ENCODE measurements at places on chromosomes 2 and 18. TPM values are rescaled to one million over a fixed set of nuclear protein-coding genes. Genes with fewer than 3 reads are reported as not detected.
A peak's percentile ranks its signal among the peaks of the same experiment; 100 is the strongest.

The IL36B gene
- total RNA-seq, result not detected

DNA sequence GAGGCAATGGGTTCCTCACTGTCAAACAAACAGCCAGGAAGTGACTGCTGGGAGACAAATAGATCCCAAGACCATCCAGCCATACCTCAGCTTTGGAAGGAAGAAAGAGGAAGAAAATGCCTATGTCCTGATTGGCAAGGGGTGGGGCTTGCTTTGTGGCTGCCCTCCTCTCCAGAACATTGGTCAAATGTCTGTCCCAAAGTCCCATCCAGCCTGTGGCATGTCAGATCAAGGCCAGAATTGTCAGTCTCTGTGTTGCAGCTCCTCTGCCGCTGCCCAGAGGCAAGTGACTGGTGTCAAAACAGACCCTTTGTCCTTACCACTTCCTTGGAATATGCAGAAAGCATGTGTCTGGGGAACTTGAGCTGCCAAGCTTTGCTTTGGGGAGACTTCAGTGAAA lies 63.0 kb upstream of the SMAD2 start:
- H3K27ac ChIP-seq, result no peak overlapping the region
- H3K36me3 ChIP-seq, result no peaks in the 10 kb centered on the region

The DTNA gene
- total RNA-seq, result 21.8 TPM

The CLEC4F gene
- 1.2 TPM for total RNA-seq

GRCh38 chr2:74392449-74392743 lies 12.3 kb upstream of the DCTN1 start:
- H3K4me3 ChIP-seq, result no peak overlapping the region
- no peak overlapping the region for H3K27ac ChIP-seq
- DNase-seq, result no peak
- H3K4me1 ChIP-seq, result peaks cover 22% of the 10 kb centered on the region
- H3K27me3 ChIP-seq, result no peaks in the 10 kb centered on the region
- H3K36me3 ChIP-seq, result no peaks in the 10 kb centered on the region

GRCh38 chr2:28030600-28030999 lies 140.1 kb downstream of the BABAM2 start:
- H3K27me3 ChIP-seq, result no peaks in the 10 kb centered on the region
- no peaks in the 10 kb centered on the region for H3K4me1 ChIP-seq
- H3K27ac ChIP-seq, result no peak overlapping the region
- H3K36me3 ChIP-seq, result peaks cover 6% of the 10 kb centered on the region
- DNase-seq, result no peak
- H3K4me3 ChIP-seq, result no peak overlapping the region

The STEAP3 gene
- total RNA-seq, result 14.1 TPM

The COLEC11 gene
- 1.5 TPM for total RNA-seq

The SOX11 gene
- 0.84 TPM for total RNA-seq

DNA sequence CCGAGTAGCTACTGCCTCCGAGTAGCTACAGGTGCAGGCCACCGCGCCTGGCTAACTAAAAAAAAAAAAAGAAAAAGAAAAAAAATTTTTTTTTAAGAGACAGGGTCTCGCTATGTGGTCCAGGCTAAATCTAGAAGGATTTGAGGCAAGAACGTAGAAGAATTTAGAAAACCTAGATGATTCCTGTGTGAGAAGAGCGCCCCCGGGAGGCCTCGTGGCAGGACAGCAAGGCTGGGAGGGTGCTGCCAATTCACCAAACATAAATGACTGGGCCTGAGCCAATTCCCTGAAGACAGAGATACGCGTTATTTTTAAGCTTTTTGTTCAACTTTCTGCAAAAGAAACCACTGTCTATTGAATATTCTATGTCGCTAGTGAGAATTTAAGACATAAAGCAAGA lies 90.1 kb upstream of the TGFA start:
- H3K27me3 ChIP-seq, result peaks cover 8% of the 10 kb centered on the region
- no peak overlapping the region for H3K27ac ChIP-seq
- no peaks in the 10 kb centered on the region for H3K4me1 ChIP-seq
- no peaks in the 10 kb centered on the region for H3K36me3 ChIP-seq

The NEMP2 gene
- 8.0 TPM for total RNA-seq

DNA sequence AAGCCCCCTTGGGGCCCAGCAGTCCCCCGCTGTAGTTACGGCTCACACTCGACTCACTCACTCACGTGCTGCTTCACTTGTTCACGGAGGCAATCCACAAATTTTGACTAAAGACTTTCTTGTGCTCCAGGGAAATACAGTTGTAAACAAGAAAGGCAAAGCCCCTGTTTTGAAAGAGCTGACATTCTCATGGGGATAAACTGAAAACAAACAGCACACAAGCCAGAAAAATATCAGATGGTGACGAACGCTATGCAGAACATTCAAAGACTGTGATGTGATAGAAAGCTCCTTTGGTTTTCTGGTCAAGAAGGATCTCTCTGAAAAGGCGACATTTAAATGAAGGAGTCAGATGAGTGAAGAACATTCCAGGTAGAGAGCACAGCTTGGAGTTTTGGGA lies 385.3 kb upstream of the SMIM21 start:
- no peaks in the 10 kb centered on the region for H3K36me3 ChIP-seq
- H3K4me3 ChIP-seq, result no peak overlapping the region
- H3K4me1 ChIP-seq, result no peaks in the 10 kb centered on the region
- no peak overlapping the region for H3K27ac ChIP-seq

- H3K4me3 ChIP-seq, result no peak overlapping the region
- no peaks in the 10 kb centered on the region for H3K36me3 ChIP-seq
- peaks cover 3% of the 10 kb centered on the region for H3K4me1 ChIP-seq
- DNase-seq, result no peak
- H3K27me3 ChIP-seq, result peaks cover 41% of the 10 kb centered on the region
Observed at GRCh38 chr18:37482433-37482832, 83.2 kb downstream of the CELF4 start.

GRCh38 chr2:688504-689076 lies 11.4 kb upstream of the TMEM18 start:
- DNase-seq, result no peak
- peaks cover 5% of the 10 kb centered on the region for H3K27me3 ChIP-seq
- no peak overlapping the region for H3K4me3 ChIP-seq

DNA sequence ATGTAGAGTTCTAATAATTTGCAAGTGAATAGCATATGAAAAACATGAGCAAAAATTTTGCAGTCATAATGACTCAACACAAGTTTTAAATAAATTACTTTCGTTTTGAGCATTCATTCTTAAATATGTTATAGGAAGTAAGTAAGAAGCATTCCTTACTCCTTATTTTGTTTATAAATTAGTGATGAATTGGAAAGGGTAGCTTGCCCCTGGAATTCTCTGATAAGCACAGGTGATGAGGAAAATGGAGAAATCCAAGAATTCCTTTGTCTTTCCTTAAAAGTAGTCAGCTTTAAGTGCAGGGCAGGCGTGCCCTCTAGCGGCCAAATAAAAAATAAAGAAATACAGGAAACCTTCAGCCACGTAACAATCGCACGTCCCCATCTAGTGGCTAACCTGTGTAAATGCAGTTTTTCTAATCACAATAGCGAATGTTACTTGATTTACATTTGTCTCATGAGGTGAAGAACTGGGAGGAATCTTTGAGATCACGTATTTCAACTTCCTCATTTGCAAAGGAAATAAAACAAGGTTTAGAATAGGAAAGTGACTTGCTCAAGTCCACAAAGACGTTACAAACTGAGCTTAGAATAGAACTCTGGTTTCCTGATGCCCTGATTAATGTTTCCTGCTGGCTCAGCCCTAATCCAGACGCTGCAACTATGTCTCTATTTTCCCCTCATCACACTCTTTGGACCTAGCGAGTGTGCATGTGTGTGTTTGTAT lies 47.2 kb upstream of the ZNG1B start:
- no peaks in the 10 kb centered on the region for H3K36me3 ChIP-seq
- DNase-seq, result no peak
- no peaks in the 10 kb centered on the region for H3K4me1 ChIP-seq

The RAB17 gene
- 50.9 TPM for total RNA-seq

DNA sequence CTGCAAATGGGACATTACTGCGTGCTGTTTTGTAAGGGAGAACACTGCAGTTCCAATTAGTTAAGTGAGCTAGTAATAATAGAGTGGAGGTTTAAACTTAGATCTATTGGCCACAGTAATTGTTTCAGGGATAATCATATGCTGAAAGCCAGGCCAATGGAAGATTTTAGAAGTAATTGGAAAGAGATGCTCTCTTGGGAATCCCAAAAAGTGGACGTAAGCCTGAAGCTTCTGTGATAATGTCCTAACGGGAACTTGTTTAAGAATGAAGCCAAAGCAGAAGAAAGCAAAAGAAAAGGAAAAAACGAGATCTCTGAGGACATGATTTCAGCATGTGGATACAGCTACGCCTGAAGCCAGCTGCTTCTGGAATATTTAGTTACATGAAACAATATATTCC lies 594.6 kb downstream of the SLC4A3 start:
- H3K27ac ChIP-seq, result no peak overlapping the region
- H3K4me1 ChIP-seq, result no peaks in the 10 kb centered on the region
- H3K4me3 ChIP-seq, result no peak overlapping the region
- no peak for DNase-seq
- H3K27me3 ChIP-seq, result no peaks in the 10 kb centered on the region
- no peaks in the 10 kb centered on the region for H3K36me3 ChIP-seq

DNA sequence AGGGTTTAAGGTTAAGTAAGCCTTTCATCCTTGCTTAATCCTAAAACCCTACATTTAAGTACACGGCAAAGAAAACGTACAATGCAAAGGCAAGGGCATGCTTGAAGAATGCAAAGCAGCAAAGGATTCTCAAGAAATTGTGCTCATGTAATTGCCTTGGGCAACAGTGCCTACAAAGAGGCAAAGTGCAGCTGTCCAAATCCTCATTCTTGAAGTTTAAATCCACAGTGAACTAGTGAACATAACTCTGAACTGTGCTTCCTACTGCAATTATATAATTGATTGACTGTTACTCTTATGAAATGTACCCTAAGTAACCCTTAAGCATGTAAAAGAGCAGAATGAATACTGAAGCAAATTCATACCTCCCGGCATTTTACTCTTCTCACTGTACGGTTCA lies 85.4 kb downstream of the MAP3K20 start:
- no peak overlapping the region for H3K27ac ChIP-seq
- H3K27me3 ChIP-seq, result no peaks in the 10 kb centered on the region
- no peak overlapping the region for H3K4me3 ChIP-seq

DNA sequence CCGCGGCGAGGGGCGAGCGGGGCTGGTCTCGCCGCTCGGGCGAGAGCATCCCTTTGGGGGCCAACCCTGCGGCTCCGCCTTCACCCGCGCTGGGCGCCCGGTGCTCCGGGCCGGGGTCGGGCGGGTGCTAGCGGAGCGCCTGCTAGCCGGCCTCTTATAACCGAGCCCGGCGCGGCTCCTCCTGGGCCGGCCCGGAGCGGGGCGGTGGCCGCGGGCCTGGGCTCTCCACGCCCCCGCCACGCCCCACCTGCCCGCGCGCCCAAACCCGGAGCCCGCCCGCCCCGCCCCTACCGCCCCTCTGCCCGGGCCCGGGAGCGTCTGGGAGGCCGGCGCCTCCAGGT lies at the start of gene FOXI3:
TSS of gene FOXI3 (minus strand) at position 129 of the 341 bp plus-strand sequence. CDS start 158 bp downstream, outside the sequence.
- no peaks in the 10 kb centered on the region for H3K36me3 ChIP-seq
- H3K27me3 ChIP-seq, result peaks cover 91% of the 10 kb centered on the region
- no peak for DNase-seq
- H3K27ac ChIP-seq, result no peak within 1 kb of the TSS
- H3K4me3 ChIP-seq, result no peak within 1 kb of the TSS

DNA sequence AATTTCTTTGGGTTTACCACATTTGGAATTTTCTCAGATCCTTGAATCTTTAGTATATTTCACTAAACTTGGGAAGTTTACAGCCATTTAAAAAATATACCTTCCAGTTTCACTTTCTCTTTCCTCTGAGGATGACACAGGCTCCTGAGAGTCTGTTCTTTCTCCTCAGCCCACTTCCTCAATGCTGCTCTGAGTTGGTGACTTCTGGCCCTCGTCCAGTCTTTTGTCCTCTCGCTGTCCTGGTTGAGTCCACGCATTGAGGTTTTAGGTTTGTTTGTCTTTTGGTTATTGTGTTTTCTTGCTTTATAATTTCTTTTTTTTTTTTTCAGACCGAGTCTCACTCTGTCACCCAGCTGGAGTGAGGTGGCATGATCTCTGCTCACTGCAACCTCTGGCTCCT lies 40.7 kb upstream of the GALR1 start:
- peaks cover 33% of the 10 kb centered on the region for H3K4me1 ChIP-seq
- DNase-seq, result no peak
- H3K36me3 ChIP-seq, result no peaks in the 10 kb centered on the region
- peak overlapping the region; percentile 71 for H3K27ac ChIP-seq
- peak overlapping the region; percentile 37 for H3K4me3 ChIP-seq

The DPP4 gene
- 30.7 TPM for total RNA-seq

The FMNL2 gene
- 69.5 TPM for total RNA-seq

The POTEF gene
- not detected for total RNA-seq

The CAPN14 gene
- total RNA-seq, result 0.26 TPM

- no peak overlapping the region for H3K27ac ChIP-seq
- H3K27me3 ChIP-seq, result no peaks in the 10 kb centered on the region
- H3K4me3 ChIP-seq, result no peak overlapping the region
- DNase-seq, result no peak
- no peaks in the 10 kb centered on the region for H3K36me3 ChIP-seq
Observed at GRCh38 chr2:105804266-105804665, 59.6 kb downstream of the NCK2 start.

The ARL5A gene
- 56.6 TPM for total RNA-seq

- H3K27ac ChIP-seq, result peak overlapping the region; percentile 95
- H3K4me1 ChIP-seq, result peaks cover 25% of the 10 kb centered on the region
- no peak for DNase-seq
Observed at GRCh38 chr18:23503963-23504344, 643 bp downstream of the RMC1 start.

DNA sequence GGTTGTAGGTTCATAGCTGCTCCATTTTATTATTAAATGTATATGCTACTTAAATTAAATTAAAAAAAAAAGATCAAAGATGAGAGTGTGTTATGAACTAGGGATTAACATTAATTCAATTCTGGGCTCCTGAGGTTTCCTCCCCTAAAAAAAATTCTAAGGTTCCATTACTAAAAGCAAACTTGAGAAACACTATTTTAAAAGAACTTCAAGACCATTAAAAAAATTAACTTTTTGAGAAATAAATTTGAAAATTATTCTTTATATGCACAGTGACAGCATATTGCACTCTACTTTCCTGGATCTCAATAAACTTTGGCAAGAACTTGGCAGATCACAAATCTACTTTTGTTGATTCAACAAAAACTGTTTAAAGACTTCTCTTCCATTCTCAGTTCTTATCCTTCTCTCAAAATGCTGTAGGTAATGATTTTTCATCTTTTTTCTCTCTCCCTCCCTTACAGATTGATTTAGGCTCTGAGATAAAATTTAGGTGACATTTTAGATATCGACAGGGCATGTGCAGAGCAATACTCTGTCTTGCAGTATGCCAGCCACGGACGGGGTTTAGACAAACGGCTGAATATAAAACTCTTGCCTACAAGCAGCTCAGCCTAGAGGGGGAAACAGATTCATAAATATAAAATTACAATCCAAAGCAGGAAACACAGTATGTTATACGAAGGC lies 592 bp upstream of the MARS2 start:
- H3K27ac ChIP-seq, result peak overlapping the region; percentile 92
- peaks cover 37% of the 10 kb centered on the region for H3K4me1 ChIP-seq
- no peaks in the 10 kb centered on the region for H3K36me3 ChIP-seq
- peak overlapping the region; percentile 91 for H3K4me3 ChIP-seq
- no peaks in the 10 kb centered on the region for H3K27me3 ChIP-seq
- DNase-seq, result no peak

- DNase-seq, result no peak
- no peak overlapping the region for H3K4me3 ChIP-seq
- no peak overlapping the region for H3K27ac ChIP-seq
- no peaks in the 10 kb centered on the region for H3K27me3 ChIP-seq
- H3K36me3 ChIP-seq, result no peaks in the 10 kb centered on the region
- no peaks in the 10 kb centered on the region for H3K4me1 ChIP-seq
Observed at GRCh38 chr2:197875763-197876162, 71.4 kb downstream of the PLCL1 start.

GRCh38 chr18:1495387-1495786 lies 590.7 kb downstream of the ADCYAP1 start:
- no peak overlapping the region for H3K27ac ChIP-seq
- no peaks in the 10 kb centered on the region for H3K4me1 ChIP-seq
- H3K36me3 ChIP-seq, result no peaks in the 10 kb centered on the region
- no peaks in the 10 kb centered on the region for H3K27me3 ChIP-seq
- DNase-seq, result no peak
